Activated CD8-positive, alpha-beta memory T cell treated with anti-CD3 and anti-CD28 coated beads for 1 hour (primary cell): ENCODE measurements at places on chromosomes 2 and 18.

DNA sequence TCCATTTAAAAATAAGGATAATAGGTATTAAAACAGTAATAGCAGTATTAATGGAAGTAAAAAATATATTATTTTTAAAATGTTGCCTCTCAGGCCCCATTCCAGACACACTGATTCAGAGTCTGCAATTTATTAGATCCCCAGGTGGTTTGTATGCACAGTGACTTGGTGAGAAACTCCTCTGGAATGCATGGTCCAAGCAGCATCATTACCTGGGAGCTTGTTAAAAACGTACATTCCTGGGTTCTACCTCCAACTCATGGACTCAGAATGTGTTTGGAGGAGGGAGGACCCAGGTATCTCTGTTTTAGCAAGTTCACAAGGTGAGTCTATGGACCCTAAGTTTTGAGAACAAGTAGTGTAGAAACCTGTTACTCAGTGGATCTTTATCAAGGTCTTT is 95.6 kb downstream of the ITGA4 start:
- no peak for DNase-seq

- no peak for DNase-seq
These were observed 37.0 kb downstream of the PPP4R1 start for GRCh38 chr18:9577361-9577760.

DNA sequence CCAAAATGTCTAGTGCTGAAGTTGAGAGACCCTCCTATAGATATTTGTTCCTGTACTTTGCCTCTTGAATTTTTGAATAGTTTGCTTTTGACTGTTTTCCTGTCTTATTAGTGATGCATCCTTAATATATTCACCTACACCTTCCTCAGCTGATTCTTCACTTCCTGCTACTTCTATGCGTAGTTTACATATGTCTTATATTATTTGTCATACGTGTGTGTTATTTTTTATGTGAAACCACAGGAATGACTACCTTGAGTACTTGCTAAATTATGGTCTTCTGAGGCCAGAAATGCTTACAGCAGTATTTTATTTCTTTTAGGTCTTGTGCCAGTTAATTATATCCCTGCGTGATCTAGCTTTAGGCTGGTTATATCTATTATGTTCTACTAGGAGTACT is 9.9 kb downstream of the UBE2E3 start:
- no peak for DNase-seq

DNA sequence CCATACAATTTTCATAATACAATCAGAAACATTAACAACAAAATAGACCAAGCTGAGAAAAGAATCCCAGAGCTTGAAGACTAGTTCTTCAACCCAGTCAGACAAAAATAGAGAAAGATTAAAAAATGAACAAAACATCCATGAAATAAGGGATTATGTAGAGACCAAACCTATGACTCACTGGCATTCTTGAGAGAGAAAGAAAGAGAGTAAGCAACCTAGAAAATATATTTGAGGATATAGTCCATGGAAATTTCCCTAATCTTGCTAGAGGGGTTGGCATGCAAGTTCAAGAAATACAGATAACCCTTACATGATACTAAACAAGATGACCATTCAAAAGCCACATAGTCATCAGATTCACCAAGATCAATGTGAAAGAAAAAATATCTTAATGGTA is 281.7 kb downstream of the CCDC85A start:
- no peak for DNase-seq

DNA sequence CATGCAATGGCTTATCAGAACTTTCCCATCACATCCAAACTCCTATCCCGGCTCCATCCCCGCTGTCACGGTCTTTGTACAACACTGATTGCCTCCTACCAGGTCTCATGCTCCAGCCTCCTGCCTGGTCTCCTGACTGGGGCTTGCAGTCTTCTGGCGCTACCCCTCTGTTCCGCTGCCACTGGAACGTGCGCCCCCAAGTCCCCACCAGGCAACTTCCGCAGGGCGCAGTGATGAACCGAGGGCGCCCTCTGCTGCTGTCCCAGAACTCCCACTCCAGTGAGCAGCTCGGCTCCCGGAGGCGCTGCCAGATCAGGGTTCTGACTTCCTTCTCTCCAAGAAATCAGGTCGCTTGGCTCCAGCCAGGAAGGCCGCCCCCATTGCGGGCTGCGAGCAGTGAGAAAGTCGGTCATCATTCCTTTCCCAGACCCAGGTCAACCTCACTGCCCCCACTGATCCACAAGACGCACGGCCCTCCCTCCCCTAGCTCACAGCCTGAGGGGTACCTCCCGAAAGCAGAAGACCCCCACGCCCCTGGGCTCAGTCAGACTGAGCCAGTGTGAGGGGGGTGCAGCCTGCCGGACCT is 43.9 kb upstream of the RAB11FIP5 start:
- DNase-seq = no peak

GRCh38 chr18:3425030-3425429 is 24.9 kb upstream of the TGIF1 start:
- no peak for DNase-seq

GRCh38 chr2:235740821-235741220 is 247.0 kb downstream of the AGAP1 start:
- no peak for DNase-seq

- DNase-seq = no peak
These were observed 52.0 kb downstream of the STAT1 start for GRCh38 chr2:190961918-190962487.

GRCh38 chr2:174493549-174494331 is 6.9 kb upstream of the GPR155 start:
- DNase-seq = no peak

DNA sequence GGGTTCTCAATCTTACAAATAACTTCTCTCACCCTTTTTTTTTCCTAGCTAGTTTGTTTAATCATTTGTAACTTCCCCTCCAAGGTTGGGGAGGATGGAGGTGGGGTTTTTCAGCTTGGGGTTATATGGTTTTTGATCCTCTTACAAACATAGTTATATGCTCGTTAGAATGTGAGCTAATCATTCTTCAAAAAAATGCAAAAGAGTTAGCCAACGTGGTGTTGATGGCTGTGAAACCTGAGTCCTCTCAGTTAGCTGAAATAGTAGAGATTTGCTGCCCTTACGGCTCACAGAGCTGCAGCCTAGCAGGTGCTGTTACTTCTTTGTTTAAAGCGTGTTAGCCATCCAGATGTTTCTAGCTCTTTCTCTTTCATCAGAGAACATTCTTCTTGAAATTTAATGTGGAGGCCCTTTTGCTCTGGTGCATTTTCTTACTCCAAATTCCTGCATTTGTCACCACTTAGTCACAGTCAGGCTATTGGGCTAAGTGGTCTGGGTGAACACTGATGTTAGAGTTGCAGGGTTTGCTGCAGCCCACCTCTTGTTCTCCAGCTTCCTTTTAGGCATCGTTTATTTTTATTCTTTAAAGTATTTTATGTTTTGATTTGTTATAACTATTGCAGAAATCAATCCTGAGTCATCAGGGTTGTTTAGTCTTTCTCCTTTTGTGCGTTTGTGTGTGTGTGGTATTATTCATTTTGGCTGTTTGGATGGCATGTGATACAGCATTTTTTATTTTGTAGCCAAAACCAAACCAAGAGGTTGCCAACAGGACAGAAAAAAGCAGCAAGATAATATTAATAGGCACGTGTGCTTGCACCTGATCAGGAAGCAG is 41.1 kb downstream of the LIMS1 start:
- no peak for DNase-seq
